DND-41 (cell line): ENCODE measurements at places on chromosomes 2 and 18.

DNA sequence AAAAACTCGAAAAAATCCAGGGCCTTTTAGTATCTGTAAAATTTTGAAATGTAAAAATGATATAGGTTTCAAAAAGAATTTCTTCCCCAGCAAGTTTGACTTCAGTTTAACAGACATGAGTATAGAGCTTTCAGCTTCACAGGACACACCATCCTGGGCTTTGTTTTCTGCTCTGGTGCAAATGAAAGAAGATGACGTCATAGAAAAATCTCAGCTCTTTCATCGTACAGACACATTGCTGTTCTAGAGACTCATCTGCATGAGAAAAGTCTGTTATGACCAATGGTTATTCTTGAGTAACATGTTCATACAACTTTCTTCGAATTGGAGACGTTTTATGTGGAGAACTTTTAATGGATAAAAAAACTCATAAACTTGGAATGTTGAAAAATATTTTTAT is 111.7 kb upstream of the DYNAP start:
- no peak for DNase-seq

DNA sequence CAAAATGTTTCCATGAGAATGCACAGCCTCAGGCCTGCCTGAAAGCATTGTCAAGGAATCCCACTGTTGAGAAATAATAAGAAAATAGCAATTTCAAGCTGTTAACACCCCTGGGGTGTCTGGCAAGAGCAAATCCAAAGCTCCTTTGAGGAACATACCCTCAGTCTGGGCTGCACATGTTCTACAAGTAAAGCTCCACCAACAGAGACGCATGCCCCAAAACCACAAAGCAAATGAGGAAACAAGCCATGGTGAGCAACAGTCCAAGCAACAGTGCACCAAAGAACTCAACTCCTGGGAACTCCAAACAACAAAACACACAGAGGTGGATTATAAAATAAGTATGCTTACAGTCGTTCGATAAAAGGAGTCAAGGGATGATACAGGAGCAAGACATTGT is 40.3 kb downstream of the CYP27C1 start:
- DNase-seq, result no peak

- no peak for DNase-seq
Observed at GRCh38 chr18:10482363-10482984, 28.0 kb downstream of the APCDD1 start.

- no peak for DNase-seq
Observed at GRCh38 chr2:96262306-96262705, 3.5 kb downstream of the TMEM127 start.

DNA sequence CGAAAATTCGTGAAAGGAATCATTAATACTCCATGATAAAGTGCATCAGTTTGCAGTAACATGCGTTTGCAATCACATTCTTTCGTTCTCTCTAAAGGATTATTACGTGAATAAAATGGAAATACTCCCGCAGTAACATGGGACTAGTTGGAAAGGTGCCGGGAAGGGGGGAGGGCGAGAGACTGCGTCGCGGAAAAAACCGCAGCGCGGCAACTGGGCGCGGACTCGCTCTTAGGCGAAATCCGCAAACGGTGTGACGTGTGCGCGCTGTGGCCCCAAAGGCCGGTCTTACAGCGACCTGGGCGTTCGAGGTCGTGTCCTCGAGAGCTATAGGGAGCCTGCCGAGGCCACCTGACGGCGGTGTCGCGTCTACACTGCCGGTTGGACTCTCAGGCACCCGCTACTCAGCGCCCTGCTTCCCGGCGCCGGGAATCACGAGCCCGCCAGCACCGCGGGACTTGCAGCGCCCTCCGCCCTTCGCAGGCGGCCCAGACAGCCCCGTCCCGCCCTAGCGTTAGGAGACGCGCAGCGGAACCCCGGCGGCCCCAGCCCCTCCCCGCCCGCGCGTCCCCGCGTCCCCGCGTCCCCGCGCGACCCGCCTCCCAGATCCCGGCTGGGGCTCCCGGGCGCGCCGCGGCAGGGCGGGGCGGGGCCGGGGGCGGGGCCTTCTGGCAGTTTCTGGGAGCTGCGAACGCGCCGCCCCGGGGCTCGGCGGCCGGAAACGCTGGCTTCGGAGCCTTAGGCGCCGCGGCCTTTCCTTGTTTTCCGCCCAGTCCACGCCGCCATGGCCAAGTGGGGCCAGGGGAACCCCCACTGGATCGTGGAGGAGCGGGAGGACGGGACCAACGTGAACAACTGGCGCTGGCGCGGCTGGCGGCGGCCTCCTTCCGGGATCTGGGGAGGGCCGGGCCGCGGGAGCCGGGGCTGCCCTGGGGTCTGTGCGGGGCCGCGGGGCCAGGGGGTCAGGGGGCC is 15.1 kb downstream of the C2orf74 start:
- peak; percentile 95 for DNase-seq

DNA sequence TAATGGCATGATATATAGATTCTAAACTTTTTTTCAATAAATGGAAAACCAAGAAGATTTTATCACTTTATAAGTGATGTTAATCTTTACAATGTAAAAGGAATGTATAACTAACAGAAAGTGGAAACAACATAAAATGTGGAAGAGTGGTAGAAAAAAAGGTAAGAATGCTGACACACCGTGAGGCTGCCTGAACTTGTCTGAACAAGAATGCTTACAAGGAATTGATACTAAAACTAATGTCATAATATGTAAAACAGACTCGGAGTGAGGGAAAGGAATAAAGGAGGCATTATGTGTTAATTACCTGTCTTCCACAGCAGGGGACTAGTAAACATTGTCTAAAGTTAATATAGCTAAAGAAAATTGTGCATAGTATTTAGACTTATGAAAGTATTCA is 958.8 kb upstream of the TMEFF2 start:
- no peak for DNase-seq

DNA sequence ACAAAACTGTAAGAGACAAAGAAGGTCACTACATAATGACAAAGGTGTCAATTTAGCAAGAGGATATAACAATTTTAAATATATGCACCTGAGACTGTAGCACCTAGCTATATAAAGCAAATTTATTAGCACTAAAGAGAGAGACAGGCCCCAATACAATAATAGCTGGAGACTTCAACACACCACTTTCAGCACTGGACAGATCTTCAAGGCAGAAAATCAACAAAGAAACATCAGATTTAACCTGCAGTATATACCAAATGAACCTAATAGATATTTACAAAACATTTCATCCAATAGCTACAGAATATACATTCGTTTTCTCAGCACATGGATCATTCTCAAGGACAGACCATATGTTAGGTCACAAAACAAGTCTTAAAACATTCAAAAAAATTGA is 14.7 kb downstream of the MC2R start:
- DNase-seq, result no peak

GRCh38 chr2:8612734-8613179 is 69.1 kb upstream of the ID2 start:
- no peak for DNase-seq

GRCh38 chr2:43269074-43269572 is 42.7 kb upstream of the ZFP36L2 start:
- DNase-seq, result no peak

DNA sequence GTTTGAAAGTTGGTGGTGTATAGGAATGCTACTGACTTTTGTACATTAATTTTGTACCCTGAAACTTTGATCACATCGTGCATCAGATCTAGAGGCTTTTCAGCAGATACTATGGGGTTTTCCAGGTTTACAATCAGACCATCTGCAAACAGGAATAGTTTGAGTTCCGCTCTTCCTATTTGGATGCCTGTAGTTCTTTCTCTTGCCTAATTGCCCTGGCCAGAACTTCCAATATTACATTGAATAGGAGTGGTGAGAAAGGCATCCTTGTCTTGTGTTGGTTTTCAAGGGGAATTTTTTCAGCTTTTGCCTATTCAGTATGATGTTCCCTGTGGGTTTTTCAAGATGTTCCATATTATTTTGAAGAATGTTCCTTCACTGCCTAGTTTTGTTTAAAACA is 633.5 kb downstream of the KCNJ3 start:
- DNase-seq, result no peak

DNA sequence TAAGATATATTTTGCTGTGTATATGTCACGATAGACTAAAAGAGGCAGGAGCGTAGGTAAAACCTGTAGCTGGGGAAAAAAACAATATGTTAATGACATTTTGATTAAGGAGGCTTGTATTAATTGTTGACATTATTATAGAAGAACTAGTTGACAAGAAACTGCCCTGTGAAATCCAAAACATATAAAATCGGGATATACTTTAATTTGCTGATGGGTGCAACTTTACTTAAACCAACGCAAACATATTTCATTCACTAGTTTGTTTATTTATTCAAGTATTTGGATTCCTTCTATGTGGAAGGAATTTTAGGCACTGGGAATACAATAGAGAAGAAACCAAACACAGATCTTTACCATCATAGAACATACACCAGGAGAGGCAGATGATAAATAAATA is 8.0 kb downstream of the WDR7 start:
- DNase-seq, result no peak

GRCh38 chr2:155679647-155680046 is 652.9 kb downstream of the NR4A2 start:
- no peak for DNase-seq

- no peak for DNase-seq
Observed at GRCh38 chr18:24924066-24924716, 427.8 kb downstream of the ZNF521 start.

GRCh38 chr2:152558158-152558984 is 158.9 kb downstream of the PRPF40A start:
- no peak for DNase-seq

GRCh38 chr2:133314795-133315194 is 253.5 kb downstream of the NCKAP5 start:
- no peak for DNase-seq

GRCh38 chr2:237320801-237321560 is 93.0 kb downstream of the COL6A3 start:
- DNase-seq, result no peak

DNA sequence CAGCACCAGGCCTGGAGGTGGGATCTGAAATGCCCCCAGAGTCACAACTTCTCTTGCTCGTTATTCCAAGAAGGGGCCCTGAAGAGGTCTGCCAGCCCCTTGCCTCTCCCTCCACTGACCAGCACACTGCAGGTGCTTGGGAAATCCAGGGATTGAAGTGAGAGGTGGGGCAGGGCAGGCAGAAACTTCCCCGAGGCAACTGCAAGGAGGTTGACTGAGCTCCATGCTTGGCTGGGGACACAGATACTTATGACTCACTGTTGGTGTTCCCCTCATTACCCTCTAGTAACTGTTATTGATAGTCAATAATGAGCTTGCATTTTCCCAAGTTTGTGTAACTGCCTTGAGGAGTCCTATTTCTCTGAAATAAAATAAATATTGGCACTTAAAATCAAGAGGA is 47.5 kb downstream of the MARCO start:
- no peak for DNase-seq

- DNase-seq, result no peak
Observed at GRCh38 chr2:48009256-48009655, 103.0 kb upstream of the FBXO11 start.

GRCh38 chr2:43067254-43068040 is 159.0 kb downstream of the ZFP36L2 start:
- no peak for DNase-seq

DNA sequence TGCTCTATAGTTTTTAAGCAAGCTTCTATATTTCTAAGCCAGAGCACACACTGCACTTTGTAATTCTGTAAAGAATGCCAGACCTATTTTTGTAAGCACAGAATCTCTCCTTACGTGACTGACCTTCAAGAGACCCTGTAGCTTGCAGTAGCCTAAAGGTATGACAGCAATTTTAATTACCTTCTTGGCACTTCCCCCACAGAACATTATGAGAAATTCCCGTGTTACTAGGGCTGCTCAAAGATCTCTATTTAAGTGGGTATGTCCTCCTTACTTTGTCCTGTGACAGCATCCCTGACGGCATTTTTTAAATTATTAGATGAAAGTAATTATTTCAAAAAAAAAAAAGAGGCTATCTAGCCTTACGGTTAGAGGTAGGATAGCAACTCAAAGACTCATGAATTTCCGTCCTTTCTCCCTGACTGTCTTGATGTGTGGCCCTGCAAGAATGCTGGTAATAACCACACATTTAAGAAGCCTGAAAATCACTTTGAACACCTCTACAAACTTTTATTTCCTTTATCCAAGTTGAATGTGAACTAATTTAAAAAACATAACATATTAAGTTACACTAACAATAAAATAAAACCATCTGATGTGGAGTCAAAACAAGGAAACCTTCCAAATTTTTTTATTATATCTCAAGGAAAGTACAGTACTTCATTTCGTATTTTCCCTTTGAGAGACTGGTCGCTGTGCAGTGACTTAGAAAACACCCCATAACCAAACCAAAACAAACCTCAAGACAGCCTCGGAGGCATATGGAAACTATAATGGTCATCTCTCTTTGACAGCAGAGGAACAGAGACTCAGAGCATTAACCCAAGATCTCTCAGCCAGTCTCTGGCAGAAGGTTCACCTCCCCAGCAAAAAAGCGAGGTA is 54.9 kb downstream of the THUMPD2 start:
- no peak for DNase-seq

GRCh38 chr18:961644-962355 is 57.1 kb downstream of the ADCYAP1 start:
- DNase-seq, result peak; percentile 66

DNA sequence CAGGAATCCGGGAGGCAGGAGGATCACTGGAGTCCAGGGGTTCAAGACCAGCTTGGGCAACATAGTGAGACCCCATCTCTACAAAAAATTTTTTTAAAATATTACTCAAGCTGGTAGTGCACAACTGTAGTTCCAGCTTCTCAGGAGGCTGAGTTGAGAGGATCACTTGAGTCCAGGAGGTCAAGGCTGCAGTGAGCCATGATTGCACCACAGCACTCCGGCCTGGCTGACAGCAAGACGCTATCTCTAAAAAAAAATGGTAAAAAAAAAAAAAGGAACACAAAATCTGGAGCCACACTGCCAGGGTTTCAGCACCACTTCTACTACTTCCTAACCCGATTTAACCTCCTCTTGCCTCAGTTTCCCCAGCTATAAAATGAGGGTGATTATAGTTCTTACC is 57.0 kb downstream of the STEAP3 start:
- no peak for DNase-seq

DNA sequence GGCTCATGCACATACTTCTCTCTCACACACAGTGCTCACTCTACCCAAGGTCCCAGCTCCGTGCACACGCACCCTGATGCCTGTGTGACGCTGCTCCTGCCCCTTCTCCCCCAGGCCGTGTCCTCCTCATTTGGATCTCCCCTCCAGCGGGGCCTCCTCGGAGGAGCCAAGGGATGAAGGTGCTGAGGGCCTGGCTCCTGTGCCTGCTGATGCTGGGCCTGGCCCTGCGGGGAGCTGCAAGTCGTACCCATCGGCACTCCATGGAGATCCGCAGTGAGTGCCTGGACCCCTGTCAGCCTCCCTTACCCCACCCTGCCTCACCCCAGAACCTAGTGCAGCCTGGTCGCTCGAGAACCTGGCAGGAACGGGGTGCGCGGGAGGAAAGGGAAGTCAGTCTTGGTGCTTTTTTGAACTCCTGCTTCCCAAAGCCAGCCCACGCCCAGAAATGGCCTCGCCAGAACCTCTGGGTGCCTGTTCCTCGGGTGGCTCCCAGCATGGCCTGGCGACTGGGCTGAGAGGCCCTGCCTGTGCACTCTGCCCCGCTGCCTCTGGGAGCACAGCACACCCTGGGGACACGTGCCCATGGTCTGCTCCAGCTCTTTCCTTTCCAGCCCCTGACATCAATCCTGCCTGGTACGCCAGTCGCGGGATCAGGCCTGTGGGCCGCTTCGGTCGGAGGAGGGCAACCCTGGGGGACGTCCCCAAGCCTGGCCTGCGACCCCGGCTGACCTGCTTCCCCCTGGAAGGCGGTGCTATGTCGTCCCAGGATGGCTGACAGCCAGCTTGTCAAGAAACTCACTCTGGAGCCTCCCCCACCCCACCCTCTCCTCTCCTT is at the start of gene PRLH:
PRLH (plus strand) TSS at position 174 of the 835 bp plus-strand sequence; CDS start at position 174, 0 bp downstream.
- DNase-seq, result no peak

- DNase-seq, result peak; percentile 89
Observed at GRCh38 chr2:133977405-133977804, 276.5 kb upstream of the MGAT5 start.

- peak; percentile 18 for DNase-seq
Observed at GRCh38 chr2:225464346-225465025, 65.0 kb downstream of the NYAP2 start.
